ENCODE measurements at places on chromosomes 16 and 17.

DNA sequence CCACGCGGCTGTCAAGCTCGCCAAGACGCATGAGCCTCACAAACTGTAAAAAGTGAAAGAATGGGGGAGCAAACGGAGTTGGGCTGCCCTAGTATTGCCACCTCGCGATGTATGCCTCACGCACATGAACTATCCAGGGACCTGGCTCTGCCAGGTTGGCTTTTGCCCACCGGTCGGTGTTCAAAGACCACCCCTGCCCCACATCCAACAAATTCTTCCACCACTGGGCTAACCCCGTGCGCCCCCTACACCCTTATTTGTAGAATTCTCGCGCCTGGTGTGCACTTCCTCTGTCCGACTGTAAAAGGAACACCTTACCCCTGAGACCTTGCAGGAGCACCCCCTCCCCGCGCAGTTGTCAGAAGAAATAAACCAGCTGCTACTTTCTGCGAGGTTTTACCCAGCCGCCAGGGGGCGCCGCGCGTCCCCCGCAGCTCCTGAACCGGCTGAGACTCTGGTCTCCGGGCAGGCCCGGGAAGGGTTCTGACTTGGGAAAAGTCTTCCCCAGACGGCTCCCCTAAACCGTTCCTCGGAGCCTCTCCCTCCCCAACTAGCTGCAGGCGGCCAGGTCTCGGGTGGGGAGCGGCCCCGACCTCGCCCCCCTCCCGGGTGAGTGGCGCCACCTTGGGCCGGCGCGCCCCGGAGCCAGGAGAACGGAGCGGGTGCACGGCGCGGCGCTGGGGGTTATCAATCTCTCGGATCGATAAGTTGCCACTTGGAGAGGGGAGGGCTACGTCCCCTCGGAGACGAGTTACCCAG, 1.7 kb upstream of the ZNF423 start:
- no peak for DNase-seq

GRCh38 chr17:52606098-52606497, 447.6 kb upstream of the CA10 start:
- no peak for DNase-seq

DNA sequence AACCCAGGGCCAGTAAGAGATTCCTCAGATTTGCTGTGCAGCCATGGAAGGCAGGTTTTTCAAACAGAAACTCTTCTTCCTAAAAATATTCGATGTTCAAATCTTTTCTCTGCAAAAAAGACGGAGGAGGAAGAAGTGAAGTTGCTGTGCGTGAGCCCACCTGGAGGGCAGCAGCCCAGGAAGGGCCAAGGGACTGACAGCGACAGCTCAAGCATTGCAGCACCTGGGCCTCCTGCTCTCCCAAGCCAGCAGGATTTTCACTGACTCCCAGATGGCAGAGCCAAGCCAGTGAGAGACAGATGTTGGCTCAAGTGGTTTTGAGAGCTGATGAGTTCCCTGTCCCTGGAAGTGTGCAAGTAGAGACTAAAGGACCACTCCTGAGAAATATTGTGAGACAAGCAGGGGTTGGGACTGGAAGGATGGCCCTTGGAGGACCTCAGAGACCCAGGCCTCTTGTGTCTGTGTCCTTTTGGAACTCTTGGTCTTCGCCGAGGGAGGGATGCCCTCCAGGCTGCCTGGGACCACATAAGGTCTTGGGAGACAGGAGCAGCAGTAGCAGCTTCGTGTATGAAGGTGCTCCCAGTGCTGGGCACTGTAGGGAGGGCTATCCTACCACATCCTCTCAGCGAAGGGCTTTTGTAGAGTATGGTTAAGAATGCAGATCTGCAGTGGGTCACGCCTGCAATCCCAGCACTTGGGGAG, 29.3 kb upstream of the TNFRSF13B start:
- no peak for DNase-seq

DNA sequence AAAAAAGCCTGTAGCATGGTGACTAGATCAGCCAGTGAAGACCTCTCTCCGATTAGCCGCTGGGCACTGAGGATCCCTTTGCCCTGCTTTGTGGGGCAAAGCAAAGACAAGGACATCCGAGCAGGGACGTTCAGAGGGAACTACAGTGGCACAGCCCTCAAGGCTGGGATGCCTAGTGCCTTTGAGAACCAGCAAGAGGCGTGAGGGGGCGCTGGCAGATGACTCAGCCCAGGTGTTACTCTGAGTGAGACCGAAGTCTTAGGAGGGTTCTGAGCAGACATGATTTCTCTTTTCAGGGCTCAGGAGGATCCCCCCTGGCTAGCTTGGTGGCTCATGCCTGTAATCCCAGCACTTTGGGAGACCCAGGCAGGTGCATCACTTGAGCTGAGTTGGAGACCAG, 178.6 kb downstream of the CPPED1 start:
- no peak for DNase-seq

GRCh38 chr16:73878611-73879010, 418.0 kb upstream of the PSMD7 start:
- DNase-seq: no peak

All from activated CD4-positive, alpha-beta T cell treated with anti-CD3 and anti-CD28 coated beads for 24 hours (primary cell).